ENCODE measurements at places on chromosomes 2 and 18. TPM values are rescaled to one million over a fixed set of nuclear protein-coding genes. Genes with fewer than 3 reads are reported as not detected.

DNA sequence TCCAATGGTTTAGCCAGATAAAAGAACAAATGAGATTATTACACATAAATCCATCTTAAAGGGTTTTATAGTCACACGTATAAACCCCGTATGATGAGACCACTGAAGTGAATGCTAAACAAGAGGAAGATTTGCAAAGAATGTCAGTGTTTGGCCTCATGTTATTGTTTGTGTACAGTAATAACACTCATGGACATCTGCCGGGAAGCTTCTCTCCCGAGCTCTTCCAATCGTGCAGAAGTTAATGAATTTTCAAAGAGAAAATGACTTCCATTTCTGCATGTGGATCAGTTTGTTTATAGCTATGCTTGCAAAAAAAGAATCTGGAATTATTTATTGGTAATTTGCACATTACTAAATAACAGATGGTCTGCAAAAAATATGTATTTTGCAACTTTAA is 88.5 kb upstream of the APCDD1 start:
- DNase-seq = no peak

Gene WDR54
- total RNA-seq = 16.4 TPM

Gene C2orf78
- not detected for total RNA-seq

Gene TMEM150A
- total RNA-seq = 14.5 TPM

Gene KCNJ13
- not detected for total RNA-seq

DNA sequence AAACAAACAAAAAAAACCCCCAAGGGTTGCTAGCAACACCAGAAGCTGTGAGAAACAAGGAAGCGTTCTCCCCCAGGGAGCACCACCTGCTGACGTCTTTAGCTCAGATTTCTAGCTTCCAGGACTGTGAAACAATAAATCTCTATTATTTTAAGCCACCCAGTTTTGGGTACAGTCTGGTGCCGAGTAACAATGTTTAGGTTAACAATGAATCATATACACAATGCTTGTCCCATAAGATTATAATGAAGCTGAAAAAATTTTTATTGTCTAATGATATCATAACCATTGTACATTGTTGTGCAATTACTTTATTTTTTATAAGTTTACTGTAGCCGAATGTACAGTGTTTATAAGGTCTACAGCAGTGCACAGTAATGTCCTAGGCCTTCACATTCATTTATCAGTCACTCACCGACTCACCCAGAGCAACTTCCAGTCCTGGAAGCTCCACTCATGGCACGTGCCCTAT is 72.1 kb upstream of the CAB39 start:
- peak; percentile 80 for DNase-seq

GRCh38 chr18:76315722-76316230 is 179.3 kb downstream of the ZNF516 start:
- DNase-seq = no peak

Gene SIX3
- not detected for total RNA-seq

DNA sequence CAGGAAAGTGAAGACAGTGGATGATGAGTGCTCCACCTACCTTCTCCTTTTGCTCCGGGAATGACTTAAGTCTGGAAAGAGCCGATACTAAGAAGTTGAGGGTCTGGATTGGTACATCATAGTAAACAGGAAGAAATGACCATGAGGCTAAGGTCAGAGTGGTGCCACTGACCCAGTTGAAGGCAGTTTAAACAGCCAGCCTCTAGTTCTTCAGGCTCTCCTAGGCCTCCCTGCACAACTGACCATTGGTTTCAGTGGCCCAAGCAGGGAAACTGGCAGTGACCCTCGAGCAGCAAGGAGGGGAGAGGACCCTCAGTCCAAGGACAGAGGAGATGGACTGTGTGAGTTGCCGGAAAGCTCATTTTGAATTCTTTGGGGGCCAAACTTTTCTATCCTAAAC is 119.1 kb downstream of the MAP4K4 start:
- no peak for DNase-seq

DNA sequence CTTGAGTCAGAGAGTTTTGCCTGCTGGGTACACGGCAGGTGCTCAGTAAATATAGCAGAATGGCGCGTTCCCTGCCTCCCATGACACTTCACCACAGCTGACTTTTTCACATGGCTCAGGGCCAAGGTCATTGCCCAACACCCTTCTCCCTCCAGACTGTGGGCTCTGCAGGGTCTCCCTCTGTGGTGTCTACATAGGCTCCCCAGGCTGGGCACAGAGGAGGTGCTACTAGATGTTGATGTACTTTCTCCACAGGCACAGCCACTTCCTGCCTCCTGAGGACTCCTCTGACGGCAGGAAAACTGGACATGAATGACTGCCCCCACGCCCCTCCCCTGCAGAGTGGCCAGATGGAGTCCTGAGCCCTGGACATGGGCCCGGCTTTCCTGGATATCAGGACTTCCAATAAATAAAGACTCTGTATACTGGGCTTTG is 4.2 kb downstream of the CHCHD5 start:
- DNase-seq = no peak

Gene POTEJ
- total RNA-seq = not detected

Gene LNPK
- total RNA-seq = 23.3 TPM

- peak; percentile 4 for DNase-seq
Observed at GRCh38 chr2:26989156-26989555, 18.7 kb downstream of the MAPRE3 start.

Gene KIF1A
- total RNA-seq = not detected

GRCh38 chr2:183339311-183339710 is 215.1 kb downstream of the NUP35 start:
- no peak for DNase-seq

Gene REG1B
- total RNA-seq = not detected

DNA sequence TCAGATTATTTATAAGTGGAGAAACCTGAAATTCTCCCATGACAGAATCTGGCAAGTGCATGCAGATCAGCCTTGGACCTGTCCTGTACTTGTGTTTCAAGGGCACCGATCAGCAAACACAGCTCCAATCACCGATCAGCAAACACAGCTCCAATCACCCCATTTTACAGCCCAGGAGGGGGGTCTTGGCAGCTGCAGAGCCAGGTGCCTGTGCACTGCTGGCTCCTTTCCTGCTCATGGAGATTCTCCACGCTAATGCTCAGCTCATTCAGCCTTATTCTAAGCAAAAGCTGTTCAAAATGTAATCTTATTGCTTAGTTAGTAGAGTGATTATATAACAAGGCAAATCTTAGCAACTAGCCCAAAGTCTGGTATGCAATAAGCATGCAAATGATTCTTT is 623.1 kb upstream of the HS6ST1 start:
- no peak for DNase-seq

- no peak for DNase-seq
Observed at GRCh38 chr18:22241921-22242361, 72.6 kb downstream of the GATA6 start.

Gene HOXD3
- total RNA-seq = not detected

GRCh38 chr18:76456018-76456750 is 38.9 kb downstream of the ZNF516 start:
- no peak for DNase-seq

Gene ZNF513
- 14.8 TPM for total RNA-seq

Gene PAPOLG
- 18.4 TPM for total RNA-seq

- no peak for DNase-seq
Observed at GRCh38 chr2:203892207-203892606, 24.6 kb downstream of the CTLA4 start.

DNA sequence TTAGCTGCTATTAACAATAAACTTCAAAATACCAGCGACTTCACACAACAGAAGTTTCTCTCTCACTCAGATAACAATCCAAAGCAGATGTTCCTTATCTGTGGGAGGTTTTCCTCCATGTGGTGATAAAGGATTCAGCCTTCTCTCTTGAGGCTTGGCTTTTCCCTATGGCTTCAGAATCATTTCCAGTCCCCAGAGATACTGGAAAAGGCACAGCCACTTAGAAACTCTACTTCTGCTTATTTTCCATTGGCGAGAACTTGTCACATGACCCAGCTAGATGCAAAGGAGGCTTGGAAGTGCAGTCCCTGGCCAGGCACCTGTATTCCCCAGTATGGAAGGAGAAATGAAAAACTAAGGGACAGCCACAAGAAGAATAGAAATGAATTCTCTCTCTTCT is 344.8 kb downstream of the MTX2 start:
- DNase-seq = no peak

- no peak for DNase-seq
Observed at GRCh38 chr2:113757138-113757657, 756 bp upstream of the SLC35F5 start.

GRCh38 chr2:20917287-20917660 is 94.4 kb upstream of the LDAH start:
- no peak for DNase-seq

DNA sequence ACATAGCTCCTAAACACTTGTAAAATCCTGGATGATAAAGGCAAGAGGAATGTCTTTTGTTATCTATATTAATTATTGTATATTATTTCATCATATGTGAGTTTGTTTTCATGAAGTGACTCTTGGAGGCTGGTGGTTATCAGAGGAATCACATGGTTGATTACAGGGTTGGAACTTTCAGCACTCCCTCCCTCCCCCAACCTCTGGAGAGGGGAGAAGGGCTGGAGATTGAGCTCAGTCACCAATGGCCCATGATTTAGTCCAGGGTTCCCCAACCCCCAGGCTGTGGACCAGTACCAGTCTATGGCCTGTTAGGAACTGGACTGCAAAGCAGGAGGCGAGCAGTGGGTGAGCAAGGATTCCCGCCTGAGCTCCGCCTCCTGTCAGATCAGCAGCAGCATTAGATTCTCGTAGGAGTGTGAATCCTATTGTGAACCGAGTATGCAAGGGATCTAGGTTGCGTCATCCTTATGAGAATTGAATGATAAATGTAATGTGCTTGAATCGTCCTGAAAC is 37.7 kb downstream of the FBXO48 start:
- no peak for DNase-seq

Gene GPR39
- 7.2 TPM for total RNA-seq

- DNase-seq = no peak
Observed at GRCh38 chr2:210768329-210768910, 212.0 kb downstream of the CPS1 start.

DNA sequence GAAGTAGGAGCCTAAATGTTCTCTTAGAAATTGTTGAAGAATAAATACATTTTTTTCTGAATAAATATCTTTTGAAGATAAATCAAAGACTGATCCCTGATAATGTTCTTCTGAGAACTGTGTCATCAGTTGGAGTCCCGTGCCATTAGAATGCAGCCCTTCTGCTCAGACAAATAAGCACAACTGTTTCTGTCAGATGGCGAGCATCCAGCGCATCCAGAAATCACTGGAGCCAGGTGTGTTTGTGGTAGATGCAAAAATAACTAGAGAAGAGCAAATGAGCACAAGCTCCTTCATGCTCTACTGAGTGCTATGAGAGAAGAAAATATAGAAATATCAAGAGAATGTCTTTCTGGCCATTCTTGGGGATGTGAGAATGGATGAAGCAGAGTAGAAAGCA is 573.7 kb downstream of the THSD7B start:
- DNase-seq = no peak

GRCh38 chr2:41061356-41061755 is 609.5 kb upstream of the SLC8A1 start:
- DNase-seq = no peak

GRCh38 chr2:193907561-193907960 is 1712.8 kb upstream of the TMEFF2 start:
- no peak for DNase-seq

Gene ABCG5
- not detected for total RNA-seq
